ENCODE measurements at places on chromosomes 16 and 17.

GRCh38 chr17:46841561-46842379 lies 9.6 kb upstream of the WNT9B start:
- DNase-seq = no peak

DNA sequence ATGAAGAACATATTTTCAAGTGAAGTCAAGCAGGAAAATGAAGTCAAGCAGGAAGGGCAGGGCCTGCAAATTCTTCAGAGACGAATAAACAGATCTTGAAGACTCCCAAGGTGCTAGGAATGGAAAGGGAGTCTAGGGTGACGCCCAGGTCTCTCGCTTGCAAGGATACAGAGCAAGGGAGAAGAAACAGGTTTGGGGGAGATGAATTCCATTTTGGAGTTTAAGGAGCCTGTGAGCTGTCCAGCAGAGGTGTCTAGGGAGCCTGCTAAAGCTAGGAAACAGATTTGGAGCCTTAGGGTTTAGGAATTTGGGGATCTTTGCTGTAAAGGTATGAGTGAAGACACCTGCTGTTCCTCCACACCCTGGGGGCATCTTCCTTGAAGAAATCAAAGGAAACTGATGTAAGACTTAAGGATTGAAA lies 2.0 kb upstream of the UNKL start:
- no peak for DNase-seq

DNA sequence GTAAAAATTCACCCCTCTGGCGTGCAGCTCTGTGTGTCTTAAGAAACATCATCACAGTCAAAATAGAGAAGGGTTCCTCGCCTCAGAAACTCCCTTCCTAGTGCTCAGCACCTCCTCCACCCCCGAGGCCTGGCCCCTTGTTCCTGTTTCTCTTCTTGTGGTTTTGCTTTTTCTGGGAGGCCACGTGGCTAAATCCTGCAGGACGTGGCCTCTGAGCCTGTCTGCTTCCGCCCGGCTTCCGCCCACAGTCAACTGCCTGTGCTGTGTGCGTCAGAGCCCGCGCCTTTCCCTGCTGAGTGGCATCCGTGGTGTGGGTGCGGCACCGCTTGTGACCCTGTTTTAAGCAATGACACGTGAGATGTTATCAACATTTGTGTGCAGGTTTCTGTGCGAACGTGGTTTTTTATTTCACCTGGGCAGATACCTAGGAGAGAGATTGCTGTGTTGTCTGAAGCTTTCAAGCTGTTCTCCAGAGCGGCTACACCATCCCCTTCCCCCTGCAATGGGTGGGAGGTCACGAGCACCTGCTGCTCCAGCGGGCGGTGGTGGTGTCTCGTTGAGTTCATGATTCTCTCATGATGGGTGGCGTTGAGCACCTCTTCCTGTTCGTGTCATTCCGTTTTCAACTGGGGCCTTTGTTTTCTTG lies 21.7 kb downstream of the ACSF3 start:
- DNase-seq = no peak

DNA sequence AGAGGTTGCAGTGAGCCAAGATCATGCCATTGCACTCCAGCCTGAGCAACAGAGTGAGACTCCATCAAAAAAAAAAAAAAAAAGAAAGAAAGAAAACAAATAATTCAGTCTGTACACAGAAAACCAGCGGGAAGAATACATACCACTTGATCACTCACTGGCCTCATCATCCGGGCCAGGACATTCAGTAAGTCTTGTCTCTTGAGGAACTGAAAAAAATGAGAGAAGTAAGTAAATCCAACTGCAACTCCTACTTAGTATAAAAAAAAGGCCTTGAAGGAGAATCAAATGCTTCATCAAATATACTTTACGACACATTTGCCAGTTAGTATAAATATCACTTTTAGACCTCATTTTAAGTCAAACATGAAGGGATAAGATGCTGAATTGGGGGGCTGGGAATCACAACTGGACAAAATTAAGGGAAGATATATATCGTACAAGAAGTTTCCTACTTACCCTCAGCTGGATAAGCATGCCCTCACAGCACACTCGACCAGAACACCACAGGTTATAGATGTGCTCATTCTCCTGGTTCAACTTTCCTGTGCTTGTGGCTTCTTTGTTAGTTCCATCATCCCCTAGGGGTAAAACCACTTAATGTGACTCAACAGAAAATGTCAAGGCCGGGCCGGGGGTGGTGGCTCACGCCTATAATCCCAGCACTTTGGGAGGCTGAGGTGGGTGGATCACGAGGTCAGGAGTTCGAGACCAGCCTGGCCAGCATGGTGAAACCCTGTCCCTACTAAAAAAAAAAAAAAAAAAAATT lies 12.4 kb downstream of the CCDC47 start:
- no peak for DNase-seq

- DNase-seq = no peak
Observed at GRCh38 chr16:19223235-19224170, 55.5 kb downstream of the SYT17 start.
